ENCODE measurements at places on chromosomes 7 and 10.

- no peak for DNase-seq
These were observed 124.9 kb upstream of the RHEB start for GRCh38 chr7:151644554-151644953.

DNA sequence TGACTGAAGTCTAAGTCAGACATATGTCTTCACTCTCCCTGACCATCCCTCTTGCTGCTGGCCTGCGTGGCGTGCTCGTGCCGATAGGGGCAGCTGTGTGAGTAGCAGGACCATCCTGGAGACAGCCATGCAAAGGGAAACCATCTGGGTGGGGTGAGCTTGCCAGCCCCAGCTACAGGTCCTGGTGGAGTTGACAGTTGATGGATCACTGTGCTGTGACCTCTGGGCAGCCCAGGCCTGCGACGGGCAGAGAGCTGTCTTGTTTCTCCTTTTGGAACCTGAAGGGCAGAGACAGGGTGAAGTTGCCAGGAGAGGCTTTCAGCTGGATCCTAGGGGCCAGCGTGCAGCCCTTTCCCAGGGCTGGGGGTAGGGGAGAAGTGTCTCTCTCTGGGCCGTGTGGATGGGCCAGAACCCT, 44.7 kb downstream of the GRK5 start:
- no peak for DNase-seq

GRCh38 chr10:54124209-54124885, 676.7 kb downstream of the PCDH15 start:
- no peak for DNase-seq

DNA sequence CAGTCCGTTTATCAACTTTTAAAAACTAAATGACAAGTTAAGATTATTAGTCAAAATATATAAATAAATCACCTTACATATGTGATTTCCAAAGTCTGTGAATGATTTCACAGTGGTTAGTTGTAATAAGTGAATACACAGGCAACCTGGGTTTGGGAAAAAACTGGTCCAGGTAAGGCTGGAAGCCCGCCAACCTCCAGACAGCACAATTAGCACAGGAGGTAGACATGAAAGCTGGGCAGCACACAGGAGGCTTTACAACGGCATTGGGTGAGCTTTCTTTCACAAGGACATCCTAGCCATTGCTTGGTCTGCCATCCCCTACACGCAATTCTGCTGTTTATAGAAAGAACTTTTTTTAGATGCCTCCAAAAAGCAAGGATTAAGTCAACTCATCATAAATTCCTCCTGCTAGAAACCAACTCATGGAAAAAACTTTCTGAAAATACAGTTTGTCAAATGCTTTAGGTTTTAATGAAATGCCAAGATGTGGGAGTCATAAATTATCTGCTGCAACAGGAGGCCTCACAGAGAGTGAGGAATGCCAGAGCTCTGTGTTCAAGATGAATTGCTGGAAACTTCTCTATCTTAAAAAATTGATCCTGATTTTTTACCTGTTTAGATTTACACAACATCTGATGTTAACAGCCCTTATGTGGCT, 346.8 kb upstream of the NFE2L3 start:
- no peak for DNase-seq

DNA sequence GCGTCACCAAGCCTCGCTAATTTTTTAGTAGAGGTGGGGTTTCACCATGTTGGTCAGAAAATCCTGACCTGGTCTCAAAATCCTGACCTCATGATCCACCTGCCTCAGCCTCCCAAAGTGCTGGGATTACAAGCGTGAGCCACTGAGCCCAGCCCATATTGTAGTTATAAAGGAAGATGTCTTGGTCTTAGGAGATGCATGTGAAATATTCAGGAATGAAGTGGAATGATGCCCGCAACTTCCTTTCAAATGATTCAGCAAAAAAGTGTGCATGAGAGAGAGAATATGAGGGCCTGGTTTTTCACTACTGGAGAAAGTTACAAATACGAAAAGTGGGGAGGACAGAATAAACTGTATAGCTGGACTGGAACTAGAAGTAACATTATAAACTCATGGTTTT, 15.9 kb downstream of the TMEM209 start:
- no peak for DNase-seq

- DNase-seq, result no peak
These were observed 2.6 kb downstream of the NRG3 start for GRCh38 chr10:81877596-81877995.

DNA sequence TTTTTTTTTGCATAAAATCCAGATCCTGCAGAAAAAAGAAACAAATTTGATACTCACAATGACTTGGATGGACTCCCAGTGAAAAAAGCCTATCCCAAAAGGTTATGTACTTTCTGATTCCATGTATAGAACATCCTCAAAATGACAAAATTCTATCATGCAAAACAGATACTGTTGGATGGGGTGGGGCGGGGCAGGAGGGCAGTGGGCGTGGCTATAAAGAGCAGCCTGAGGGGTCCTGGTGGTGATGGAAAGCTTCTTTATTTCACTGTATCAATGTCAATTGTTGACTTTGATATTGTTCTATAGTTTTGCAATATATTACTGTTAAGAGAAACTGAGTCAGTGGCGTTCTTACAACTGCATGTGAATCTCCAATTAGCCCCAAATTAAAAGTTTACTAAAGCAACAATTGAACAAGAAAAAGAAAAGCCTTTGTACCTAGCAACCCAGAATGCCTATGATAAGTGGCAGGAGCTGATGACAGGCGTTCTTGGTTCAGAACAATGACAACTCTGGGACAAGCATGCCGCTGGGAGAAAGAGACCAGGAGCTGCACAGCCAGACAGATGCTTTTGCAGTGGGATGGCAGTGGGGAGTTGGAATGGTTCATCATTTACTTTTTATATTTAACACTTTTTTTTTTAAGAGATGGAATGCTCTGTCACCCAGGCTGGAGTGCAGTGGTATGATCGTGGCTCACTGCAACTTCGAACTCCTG, 101.9 kb downstream of the LHPP start:
- no peak for DNase-seq

DNA sequence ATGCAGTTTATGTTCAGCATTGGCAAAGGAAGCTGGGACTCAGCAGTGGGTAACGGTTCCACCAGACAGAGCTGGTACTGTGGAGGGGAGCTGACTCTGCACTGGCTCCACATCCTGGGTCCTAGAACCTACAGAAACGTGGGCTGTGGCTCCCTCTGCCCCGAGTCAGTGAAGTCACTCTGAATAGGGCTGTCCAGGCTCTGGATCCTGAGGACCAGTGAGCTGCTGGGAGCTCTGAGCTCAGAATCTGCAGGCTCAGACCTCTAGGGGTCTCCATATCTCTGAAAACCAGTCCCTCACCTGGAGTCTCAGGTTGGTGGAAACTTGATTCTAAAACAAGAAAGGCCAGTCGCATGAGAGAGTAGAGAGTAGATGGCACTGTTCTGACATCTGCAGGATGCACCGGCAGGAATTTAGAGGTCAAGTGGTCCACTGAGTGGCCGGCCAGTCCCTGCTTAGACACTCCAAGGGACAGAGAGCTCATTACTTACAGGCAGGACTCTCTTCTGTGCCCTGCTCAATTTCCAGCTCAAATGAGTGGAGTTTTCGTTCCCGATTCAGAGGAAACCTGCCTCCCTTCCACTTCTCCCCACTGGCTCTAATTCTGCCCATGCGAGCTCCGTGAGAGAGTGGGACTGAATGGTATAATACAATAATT, 18.6 kb downstream of the NPFFR1 start:
- DNase-seq, result no peak

DNA sequence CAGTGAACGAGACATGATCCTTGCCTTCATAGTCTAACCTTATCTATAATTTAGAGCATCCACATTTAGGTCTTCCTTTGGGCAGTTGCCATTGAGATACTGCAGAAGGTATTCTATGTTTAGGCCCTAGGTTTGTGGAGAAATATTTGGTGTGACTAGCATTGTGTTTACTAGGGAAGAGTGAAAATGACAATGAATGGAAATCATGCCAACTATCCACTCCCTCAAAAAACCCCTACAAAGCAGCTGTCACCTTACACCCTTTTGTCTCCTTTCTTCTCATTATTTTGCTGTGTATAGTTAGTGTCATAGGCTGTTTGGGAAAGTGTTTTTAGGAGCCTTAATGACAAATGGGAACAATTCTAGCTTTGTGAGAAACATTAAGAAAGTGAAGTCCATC, 3.2 kb downstream of the CCNJ start:
- DNase-seq, result no peak

- no peak for DNase-seq
These were observed 9.0 kb downstream of the ADGRA1 start for GRCh38 chr10:133096616-133097269.

DNA sequence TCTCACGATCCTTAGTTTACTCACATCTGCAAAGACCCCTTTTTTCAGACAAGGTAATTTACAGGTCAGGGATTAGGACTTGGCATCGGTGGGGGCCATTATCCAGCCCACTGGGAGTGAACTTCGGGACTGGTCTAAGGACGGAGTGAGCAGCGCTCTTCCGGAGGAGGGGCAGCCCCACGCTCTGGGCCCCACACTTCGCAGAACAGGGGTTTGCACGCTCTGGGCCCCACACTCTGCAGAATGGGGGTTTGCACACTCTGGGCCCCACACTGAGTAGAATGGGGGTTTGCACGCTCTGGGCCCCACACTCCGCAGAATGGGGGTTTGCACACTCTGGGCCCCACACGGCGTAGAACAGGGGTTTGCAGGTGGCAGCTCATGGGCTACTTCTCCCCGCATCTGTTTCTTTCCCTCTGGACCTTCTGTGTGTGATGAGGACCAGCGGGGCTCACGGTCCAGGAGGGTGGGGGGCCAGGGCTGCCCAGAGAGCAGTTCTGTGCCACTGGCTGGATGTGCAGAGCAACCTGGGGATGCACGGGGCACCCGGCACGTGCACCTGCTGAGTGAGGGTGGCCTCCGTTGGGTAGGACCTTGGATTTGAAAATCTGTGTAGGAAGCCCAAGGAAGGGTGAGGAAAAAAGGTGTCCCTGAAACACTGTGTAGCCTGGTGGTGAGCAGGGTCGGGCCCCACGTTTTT, 134.8 kb downstream of the WDR37 start:
- no peak for DNase-seq

GRCh38 chr7:909358-910329, 33.3 kb downstream of the GET4 start:
- DNase-seq, result no peak

GRCh38 chr10:88582411-88582805, 710 bp downstream of the RNLS start:
- DNase-seq, result no peak

DNA sequence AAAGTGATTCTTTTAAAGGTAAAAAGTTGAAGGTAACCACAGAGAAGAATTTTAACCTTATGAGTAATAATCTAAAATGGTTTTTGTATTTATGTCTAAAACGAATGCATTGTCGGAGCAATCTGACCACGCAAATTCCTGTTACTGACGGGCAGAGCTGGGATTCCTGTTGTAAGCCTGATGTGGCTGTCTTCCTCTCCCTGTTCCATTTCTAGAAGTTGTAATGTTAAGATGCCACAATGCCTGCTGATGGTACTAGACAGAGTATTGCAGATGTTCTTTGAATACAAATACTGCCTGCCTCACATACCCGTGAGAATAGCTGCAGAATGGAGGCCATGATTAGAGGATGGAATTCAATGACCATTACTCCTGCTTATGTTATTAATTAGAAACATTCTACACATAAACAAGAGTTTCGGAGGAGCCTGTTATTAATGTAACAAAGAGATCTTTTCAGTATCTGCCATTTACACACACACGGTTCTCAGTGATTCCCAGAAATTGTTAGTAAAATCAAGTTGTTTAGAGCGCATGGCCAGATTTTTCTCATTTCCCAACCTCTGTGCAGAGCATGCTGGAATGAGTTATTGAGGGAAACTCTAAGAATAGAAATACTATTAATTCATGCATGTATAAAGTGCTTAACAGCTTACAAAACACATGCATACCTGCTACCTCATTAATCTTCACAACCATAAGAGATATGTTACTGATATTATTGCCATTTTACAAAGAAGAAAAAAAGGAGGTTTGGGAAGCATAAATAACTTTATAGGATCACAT, 196.8 kb downstream of the PTN start:
- no peak for DNase-seq

DNA sequence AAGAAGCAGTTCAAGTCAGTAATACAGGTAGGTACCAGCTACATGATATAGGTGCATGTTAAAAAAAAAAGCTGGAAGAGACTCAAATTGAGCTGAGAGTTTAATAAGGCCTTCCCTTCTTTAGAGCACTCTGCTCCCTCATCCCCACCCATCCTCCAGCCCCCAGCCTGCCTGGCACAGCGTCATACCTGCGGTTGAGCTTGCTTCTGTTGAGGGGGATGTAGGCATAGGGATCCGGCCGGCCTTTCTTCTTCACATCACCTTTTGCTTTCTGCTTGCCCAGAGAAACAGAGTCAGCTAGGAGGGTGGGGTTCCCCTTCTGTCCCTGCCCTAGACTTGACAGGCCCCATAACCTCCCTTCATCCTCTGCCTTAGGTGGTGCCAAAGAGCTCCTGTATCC, 23.8 kb upstream of the FRAT2 start:
- DNase-seq, result no peak

DNA sequence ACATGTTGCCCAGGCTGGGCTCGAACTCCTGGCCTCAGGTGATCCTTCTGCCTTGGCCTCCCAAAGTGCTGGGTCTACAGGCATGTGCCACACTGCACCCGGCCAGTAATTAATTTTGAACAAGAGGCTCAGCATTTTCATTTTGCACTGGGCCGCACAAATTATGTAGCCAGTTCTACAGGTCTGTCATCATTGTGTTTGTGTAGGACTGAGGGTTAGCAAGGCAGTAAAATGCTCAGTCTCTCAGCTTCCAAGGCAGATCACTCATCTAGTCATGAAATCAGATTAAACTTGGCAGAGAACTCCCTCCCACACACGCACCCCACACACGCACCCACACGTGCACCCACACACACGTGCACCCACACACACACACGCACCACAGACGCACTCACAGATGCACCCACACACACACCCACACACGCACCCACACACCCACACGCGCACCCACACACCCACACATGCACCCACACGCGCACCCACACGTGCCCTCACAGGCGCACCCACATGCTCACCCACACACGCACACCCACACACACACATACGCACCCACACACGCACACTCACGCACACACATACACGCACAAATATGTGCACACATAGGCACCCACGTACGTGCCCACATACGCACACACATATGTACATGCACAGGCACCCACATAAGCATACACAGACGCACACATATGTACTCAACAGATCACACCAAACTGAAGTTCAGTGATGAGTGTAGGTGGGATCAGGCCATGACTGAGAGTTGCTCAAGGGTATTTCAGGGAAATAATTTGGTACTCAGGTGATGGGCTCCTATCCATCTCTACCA, 27.8 kb upstream of the PROSER2 start:
- DNase-seq, result no peak

- DNase-seq, result no peak
These were observed 18.7 kb downstream of the ZNF786 start for GRCh38 chr7:149071641-149072437.

Data from NCI-H2107 (cell line).